Spinal cord (tissue), 10 donors: ENCODE measurements at places on chromosomes 3 and 15. TPM values are rescaled to one million over a fixed set of nuclear protein-coding genes. Genes with fewer than 3 reads are reported as not detected.

GRCh38 chr15:99249270-99249841 is at the start of gene TTC23:
Gene TTC23 (minus strand): TSS chr15:99249581. CDS start chr15:99228712, 20,869 bp downstream.
- peak; percentile 77 for DNase-seq

DNA sequence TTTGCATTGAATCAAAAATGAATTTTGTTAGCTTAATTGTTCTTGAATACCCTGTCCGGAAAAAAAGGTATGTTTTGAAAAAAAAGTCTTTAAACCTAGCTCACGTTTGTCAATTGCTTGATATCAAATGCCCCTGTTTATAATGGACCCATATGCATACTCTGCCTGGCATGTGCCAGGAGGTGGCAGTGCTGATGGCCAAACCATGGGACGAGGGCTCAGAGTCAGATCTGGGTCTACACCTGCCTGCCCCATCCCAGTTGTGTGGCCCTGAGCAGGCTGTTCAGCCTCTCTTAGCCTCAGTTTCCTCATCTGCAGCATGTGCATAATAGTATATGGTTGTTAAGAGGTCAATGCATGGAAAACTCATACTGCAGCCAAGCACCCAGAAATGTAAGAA is 38.8 kb downstream of the PRKCD start:
- DNase-seq: no peak

DNA sequence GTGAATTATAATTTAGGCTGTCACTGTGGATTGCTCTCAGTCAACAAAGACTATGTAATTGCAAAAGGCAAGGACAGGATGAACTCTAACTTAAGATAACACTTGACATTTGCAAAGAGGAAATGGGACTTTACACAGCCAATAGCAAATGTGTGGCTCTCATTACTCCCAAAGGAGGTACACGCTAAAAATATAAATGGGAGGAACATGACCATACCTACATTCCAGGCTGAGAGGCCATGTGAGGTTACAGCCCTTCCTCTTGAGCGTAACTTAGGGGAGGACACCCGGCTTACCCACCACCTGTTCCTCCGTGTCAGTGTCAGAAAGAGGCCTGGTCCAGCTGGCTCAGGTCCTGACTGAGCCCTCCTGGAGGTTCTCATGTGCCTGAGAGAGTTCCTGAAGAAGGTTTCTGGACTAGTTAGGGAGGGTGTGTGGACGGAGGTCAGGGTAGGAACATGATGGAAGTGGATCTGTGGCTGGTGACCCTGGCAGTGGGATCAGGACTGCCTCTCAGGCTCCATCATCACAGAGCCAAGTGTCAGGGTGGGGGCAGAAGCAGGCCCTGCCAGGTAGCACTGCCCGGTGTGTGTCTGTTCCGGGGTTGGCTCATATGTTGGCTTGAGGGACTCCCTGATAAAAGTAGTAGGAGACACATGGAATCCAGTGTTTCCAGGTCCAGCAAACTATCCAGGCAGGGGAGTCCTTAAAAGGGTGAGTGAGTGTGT is 7.9 kb downstream of the POPDC2 start:
- no peak for DNase-seq

DNA sequence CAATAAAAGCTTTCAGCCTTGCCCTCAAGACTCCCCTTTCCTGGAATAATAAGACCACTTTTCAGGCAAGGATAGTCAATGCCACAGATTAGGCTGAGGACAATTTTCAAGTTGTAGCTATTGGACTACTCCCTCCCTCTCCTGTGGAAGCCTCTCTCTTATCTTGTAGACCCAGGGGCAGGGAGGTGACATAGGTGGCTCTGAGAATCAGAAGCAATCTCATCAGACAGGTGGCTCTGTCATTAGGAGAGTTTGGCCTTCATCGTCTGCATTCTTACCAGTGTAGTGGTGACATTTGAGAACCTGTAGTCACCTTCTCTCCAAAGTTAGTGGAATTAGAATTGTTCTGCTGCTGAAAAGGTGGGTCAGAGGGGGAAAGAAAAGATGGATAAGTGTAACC is 80.0 kb downstream of the LARS2 start:
- DNase-seq: no peak

- no peak for DNase-seq
Observed at GRCh38 chr3:55362210-55362960, 124.7 kb downstream of the WNT5A start.

DNA sequence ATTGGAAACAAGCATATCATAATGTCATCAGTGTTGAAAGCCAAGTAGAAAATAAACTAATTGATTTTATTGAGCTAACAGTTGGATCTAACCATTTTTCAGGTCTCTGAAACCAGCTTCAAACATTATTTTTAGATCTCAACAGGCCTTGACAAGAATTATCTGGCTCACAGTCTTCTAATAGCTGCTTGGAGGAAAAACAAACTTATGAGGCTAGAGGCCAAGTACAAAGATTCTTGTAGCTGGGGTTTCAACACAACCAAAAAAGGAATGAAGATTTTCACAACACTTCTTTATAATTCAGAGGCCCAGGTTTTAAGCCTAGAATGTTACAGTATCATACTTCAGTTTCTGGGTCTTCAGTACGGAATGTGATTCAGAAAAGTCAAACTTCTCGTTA is 3.7 kb downstream of the SETMAR start:
- DNase-seq: no peak

DNA sequence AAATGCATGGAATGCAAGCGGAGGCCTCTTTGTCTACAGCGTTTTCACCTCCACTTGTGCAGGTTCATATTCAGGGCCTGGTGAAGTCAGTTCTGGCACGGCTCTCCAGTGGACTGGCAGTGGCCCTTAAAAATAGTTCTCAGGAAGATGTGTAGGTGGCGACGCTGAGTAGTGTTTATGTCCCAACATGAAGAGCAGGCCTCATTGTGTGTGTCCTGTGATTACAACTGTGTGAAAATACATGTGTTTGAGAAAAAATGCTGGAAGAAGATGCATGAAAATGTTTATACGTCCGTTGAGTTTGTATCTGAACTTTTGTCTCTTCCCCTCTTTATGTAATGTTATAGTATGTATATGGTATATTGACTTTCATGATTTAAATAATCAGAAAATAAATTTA is 7.2 kb downstream of the LIPC start:
- no peak for DNase-seq

DNA sequence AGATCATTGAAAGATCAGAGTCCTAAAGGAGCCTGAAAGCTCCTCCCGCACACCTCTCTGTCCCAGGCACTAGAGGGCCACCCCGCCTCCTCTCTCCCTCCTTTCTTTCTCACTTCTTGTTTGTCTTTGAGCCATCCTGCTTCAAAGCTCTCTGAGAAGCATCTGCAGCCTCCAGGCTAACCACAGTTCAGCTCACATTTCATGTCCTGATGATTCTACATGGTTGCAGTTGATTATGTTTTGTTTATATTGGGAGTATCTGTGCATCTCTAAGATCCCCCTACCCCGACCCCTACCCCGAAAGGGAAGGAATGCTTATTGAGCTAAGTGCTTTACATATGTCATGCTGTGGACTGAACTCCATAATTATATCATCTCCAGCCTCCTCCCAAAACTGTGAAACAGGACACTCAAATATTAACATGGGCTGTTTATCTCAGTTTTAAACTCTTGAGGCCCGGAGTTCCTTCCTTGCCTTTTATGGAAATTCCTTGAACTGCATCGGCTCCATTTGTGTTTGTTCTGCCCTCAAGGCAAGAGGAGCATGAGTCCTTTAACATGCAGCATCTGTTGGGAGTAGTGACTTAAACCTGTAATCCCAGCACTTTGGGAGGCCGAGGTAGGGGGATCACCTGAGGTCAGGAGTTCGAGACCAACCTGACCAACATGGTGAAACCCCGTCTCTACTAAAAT is 30.9 kb downstream of the MGLL start:
- DNase-seq: no peak

GRCh38 chr3:143697975-143698374 is 150.3 kb downstream of the SLC9A9 start:
- no peak for DNase-seq

GRCh38 chr15:83947156-83947555 is 288.4 kb upstream of the GOLGA6L4 start:
- no peak for DNase-seq

DNA sequence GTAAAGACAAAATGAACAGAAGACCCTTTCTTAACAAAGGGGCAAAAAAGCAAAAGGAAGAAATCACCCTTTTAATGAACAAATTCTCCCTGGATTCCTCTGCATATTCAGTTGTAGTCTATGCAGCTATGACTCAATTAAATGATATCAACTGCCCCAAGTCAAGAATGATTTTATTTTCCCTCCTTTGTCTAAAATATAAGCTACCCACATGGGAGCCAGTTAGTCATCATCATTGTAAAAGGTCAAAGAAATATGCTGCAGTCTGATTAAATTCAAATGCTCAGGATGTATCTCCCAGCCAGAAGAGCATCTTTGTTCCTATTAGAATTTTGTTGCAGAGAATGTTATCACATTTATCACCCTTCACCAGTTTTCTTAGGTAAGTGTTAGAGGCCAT is 84.0 kb downstream of the SST start:
- no peak for DNase-seq

GRCh38 chr3:69385123-69385722 is 665 bp downstream of the FRMD4B start:
- DNase-seq: peak; percentile 82

DNA sequence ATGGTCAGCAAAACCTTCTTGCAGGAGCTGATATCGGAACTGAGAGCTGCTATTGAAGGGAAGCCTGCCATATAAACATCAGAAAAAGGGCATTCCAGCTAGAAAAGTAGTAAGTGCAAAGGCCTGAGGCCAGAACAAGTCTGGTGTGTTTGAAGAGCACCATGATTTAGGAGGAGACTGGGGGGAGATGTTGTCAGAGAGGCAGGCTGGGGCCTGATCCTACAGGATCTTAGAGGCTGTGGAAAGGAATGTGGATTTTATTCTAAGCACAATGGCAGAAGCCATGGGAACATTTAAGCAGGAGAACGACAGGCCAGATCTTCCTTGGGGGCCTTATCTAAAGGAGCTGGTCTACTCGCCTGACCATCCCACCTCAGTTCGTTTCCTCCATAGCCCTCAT is 5.1 kb upstream of the MUC13 start:
- DNase-seq: no peak

- DNase-seq: no peak
Observed at GRCh38 chr3:72043204-72044133, 258.5 kb upstream of the PROK2 start.

GRCh38 chr3:141796889-141797781 is 33.9 kb downstream of the GRK7 start:
- DNase-seq: peak; percentile 86

DNA sequence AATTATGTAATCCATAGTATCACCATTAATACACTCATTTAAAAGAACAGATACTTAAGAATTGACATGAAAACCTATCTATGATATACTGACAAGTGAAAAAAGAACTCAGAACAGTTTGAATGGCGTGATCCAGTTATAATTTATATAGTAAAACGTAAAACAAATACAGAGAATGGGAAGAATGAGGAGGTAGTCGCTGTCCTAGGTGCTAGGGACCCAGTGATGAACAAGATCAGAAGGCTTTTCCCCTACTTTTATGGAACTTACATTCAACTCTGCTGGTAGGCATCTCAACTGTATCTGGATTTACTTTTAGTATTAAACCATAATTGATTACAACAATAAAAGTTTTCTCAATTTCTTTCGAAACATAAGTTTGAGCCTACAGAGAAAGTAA is 31.8 kb downstream of the GSK3B start:
- no peak for DNase-seq

- no peak for DNase-seq
Observed at GRCh38 chr3:60890226-60890625, 361.0 kb downstream of the FHIT start.

GRCh38 chr3:71926262-71926600 is 141.3 kb upstream of the PROK2 start:
- DNase-seq: peak; percentile 77

DNA sequence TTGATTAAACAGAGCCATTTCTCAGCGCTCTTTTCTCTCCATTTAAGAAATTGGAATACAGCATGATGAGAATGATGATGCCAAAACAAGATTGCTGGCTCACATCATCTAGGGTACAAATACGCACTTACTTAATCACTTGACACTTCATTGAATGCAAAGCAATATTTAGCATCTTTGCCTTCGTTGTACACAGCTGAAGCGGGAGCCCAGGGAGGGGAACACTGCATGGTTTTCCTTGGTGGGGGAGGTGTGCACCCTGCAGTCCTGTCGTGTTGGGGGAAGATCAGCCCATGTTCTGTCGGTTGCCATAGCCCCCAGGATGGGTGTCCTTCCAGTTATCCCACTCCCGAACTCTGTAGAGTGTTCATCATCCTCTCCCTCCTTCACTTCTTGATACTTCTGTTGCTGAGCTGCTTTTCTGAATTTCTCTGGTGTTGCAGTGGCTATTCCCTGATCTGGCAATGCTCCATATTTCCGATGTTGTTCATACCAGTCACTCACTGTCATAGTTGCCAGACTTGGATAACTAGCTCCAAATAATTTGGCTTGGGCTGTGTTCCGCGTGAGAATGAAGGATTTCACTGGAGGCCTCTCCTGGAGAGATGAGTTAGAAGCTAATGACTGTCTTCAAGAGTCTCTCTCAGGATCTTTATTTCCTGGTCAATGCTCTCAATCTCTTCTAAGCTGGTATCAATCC is 50.1 kb upstream of the DYNC1LI1 start:
- no peak for DNase-seq

DNA sequence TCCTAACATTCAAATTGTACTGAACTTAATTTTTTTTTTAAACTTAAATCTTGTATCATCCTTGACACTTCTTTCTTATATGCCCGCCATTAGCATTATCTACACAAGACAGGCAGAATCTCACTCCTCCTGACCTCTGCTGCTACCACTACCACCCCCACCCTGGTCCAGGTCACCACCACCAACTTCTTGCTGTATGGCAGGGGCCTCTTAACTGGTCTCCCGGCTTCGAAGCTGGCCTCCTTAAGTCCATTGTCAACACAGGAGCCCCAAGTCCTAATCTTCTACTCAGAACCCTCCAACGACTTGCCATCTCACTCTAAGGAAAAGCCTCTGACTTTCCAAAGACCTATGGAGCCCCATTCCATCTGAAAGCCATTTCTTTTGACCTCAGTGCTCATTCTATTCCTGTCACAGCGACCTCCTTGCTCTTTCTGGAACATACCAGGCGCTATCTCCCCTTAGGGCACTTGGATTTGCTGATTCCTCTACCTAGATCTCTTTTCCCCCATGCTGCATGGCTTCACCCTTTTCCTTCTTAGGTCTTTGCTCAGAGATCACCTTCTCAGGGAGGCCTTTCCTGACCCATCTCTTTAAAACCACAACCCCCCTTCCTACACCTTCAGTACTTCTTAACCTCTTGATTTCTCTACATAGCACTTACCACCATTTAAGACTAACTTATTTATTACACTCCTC is 2.6 kb downstream of the PRC1 start:
- DNase-seq: no peak

ABHD17C gene
- total RNA-seq: 17.1 TPM

ANO10 gene
- 44.2 TPM for total RNA-seq

RASGRF1 gene
- 22.0 TPM for total RNA-seq

DNASE1L3 gene
- total RNA-seq: 3.7 TPM

ZNF662 gene
- 15.8 TPM for total RNA-seq

KCNAB1 gene
- 27.5 TPM for total RNA-seq

FANCD2OS gene
- total RNA-seq: not detected

KNSTRN gene
- total RNA-seq: 30.1 TPM

VWA5B2 gene
- total RNA-seq: 12.0 TPM
